Fibroblast of skin of back (primary cell): ENCODE measurements at places on chromosomes 3 and 15.

DNA sequence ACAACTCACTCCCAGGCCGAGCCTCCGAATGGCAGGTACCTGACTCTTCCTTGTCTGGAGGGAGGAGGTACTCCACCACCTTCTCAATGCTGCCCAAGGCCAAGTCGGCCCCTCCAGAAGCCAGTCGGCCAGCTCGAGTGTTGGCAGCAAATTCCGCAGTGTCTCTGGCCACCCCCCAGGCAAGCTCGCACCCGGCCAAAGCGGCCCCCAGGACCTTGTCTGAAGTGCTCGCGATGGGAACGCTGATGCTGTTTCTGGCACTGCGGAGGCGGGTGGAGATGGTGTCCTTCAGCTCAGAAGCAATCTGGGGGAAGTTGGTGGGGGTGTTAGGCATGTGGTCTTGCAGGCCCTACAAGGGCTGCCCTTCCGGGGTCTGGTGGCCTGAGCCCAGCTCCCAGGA is 9.2 kb downstream of the PLIN1 start:
- no peak for DNase-seq

GRCh38 chr15:67033012-67033411 is 32.4 kb upstream of the SMAD3 start:
- no peak for DNase-seq

DNA sequence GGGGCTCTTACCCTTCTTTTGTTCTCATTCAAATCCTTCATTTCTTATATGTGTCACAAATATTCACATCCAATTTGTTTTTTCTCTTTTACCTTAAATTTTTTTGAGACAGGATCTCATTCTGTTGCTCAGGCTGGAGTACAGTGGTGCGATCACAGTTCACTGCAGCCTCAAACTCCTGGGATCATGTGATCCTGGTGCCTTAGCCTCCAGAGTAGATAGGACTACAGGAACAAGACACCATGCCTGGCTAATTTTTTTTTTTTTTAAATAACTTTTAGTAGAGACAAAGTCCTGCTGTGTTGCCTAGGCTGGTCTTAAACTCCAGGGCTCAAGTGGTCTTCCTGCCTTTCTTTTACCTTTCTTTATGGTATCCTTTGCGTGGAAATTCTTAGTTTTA is 66.5 kb downstream of the POLR2M start:
- DNase-seq, result no peak

DNA sequence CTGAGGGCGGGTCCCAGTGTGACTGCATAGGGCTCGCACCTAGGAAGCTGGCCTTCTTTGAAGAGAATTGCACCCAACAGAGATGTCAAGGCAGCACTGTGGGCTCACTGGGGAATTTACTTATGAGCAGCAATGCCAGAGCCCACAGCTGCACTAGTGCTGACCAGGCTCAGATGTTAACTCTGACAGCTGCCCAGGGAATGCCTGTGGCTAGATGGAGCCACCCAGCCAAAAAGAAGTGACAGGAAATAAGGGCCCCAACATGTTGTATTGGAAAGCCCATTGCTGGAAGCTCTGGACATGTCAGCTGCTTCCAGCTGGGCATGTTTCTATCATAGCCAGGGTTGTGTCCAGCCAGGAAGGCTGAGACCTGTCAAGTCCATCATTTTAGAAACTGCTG is 90.9 kb upstream of the ZNF280D start:
- no peak for DNase-seq

DNA sequence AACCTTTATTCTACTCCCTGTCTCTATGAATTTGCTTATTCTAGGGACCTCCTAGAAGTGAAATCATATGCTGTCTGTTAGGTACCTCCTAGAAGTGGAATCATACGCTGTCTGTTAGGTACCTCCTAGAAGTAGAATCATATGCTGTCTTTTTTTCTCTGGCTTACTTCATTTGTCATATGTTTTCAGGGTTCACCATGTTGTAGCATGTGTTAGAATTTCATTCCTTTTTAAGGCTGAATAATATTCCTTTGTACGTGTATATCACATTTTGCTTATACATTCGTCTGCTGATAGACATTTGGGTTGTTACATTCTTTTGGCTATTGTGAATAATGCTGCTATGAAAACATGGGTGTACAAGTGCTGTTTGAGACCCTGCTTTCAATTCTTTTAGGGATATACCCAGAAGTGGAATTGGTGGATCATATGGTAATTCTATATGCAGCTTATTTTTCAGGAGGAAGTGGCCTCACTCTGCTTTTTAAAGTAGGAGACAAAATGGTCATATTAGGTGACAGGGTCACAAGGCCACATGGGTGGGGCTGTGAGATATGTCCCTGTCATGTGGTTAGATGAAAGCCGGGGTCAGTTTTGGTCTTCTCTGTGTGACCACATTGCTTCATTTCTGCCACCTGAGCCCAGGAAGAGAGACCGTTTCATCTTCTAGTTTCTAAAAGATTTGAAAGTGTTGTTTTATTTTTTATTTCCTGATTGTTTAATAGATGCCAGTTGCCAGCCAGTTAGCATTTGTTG is 76.7 kb downstream of the FLNB start:
- no peak for DNase-seq

DNA sequence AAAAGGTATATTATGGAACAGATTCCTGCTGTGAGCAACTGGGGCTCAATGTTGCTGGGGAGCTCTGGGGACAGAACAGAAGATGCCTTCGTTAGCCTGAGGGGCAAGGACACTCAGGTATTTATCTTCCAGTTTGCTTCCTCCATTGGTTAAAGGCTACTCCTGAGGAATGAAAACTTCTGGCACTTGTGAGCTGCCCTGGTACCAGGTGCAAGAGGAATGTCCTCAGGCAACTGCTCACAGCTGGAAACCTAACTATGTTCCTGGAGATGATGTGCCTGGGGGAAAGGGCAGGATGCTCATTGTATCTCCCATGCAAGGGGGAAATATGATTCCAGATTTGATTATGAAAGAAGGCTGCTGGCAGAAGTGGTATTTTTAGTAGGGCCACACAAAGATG is 54.0 kb upstream of the BBX start:
- no peak for DNase-seq

GRCh38 chr3:107429320-107430181 is 52.3 kb downstream of the CCDC54 start:
- DNase-seq, result peak; percentile 86

DNA sequence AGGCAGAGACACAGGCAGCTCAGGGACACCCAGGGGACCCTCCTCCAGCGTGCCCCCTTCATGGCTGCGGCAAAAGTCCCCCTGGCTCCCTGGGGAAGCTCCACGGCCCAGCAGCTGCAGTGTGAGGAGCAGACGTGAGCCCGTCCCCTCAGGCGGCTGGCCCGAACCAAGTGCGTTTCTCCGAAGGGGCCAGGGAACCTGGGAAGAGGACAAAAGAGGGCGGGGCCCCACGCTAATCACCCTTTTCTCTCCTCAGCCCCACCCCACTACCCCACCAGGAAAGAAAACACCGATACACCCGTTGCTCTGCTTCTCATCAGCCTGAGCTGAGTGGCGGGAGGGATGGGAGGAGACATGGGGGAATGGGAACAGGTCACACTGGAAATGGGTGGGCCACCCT is at the start of gene MUC4:
Gene MUC4 (minus strand): TSS at position 174 of the 400 bp plus-strand sequence. CDS start 112 bp downstream, at position 62.
- DNase-seq, result no peak

- peak; percentile 48 for DNase-seq
Observed at GRCh38 chr3:43153216-43154083, 47.6 kb upstream of the POMGNT2 start.

GRCh38 chr3:99418709-99419108 is 219.7 kb upstream of the COL8A1 start:
- DNase-seq, result no peak

- DNase-seq, result no peak
Observed at GRCh38 chr3:183802989-183803388, 22.4 kb downstream of the MAP6D1 start.

DNA sequence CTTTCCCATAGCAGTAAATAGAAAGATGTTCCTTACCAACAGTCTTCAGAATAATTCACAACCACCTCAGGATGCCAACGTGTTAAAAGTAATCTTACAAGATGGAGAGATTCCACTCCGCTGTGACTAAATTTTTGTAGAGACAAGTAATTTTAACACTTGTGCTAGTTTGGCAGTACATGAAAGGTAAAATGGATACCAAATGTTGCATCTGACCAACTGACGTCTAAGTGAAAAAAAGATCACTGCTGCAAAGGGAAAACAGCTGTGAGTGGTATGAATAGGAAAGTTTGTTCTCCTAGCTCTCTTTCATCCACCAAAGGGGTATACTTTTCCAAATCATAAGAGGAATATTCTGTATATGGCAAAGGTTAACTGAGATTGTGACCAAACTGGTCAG is 2.6 kb downstream of the SPG21 start:
- no peak for DNase-seq

GRCh38 chr3:149020196-149020838 is 29.0 kb downstream of the GYG1 start:
- peak; percentile 13 for DNase-seq

DNA sequence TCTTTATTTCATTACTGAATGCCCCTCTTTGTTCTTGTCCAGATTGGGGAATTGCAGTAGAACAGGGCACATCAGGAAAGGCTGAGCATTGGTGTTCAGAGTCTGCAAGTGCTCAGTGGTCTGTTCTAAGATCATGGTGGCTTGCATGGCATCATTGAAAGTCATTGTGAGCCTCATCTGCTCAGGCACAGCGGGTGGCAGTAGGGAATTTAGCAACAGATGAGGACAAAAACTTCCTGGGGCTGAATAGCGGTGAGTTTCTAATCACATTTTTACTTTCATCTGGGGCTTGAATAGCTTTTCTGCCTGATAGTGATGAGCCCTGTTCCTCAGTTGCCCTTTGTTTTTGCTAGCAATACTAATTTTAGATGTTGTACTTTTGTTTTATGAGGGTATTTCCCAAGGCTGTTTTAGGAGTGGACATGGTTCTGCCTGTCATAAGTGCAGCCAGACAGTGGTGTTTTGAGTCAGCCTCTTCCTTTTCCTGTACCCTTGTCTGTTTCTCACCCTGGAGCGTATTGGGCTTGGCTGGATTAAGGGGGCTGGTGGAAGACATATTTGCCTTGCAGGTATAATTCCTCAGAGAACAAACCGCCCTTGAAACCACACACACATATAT is 127.2 kb upstream of the IL12A start:
- no peak for DNase-seq

DNA sequence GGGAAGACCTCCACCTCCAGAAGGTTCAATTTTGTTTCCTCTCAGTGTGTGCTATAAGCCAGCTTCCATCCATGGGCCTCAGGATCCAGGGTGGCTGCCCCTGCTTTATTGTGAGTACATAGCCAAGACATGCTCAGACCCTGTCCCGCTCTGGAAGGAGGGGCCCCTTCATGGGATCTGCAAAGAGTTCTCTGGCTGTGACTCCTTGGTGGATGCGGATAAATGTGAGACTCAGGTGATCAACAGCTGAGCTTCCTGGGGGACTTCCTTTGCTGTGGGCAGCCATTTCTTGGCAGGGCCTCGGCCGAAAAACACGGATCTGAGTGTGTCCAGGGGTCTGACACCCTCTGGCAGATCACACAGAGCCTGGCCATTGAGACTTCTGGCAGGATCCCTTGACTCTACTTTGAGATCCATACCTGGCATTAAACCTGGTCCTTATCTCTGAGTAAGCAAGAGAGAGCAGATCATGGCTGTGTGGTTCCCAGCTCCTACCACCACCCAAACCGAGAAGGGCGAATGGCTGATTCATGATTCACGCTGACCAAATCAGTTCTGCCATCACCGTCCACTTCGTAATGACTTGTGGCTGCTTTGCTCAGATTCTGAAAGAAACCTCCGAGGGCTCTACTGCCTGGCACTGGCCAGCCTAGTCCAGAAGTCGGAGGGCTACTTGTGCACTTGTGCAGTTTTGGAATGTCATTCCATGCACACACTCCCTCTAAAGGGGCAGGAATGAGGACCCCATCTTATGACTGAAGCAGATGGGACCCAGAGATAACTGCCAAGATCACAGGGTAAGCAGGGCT is 68.1 kb downstream of the SENP2 start:
- DNase-seq, result no peak

GRCh38 chr15:74375303-74375693 is 7.9 kb upstream of the CYP11A1 start:
- DNase-seq, result peak; percentile 79

- no peak for DNase-seq
Observed at GRCh38 chr3:193902607-193903511, 233.1 kb upstream of the HES1 start.

DNA sequence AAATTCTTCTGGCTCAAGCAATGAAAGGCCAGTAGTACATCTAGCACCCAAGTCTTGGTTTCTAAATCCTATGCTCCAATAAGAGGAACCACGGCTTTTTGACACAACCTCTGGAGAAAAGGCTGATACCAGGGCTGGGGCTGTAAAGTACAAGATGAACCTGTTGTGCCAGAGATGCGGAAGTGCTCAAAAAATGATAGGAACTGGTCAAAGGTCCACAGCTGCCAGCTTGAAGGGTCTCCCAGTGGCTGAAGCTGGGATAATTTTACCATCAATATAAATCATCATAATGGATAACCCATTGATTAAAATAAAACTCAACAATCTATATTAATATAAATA is 558 bp upstream of the NCEH1 start:
- no peak for DNase-seq

DNA sequence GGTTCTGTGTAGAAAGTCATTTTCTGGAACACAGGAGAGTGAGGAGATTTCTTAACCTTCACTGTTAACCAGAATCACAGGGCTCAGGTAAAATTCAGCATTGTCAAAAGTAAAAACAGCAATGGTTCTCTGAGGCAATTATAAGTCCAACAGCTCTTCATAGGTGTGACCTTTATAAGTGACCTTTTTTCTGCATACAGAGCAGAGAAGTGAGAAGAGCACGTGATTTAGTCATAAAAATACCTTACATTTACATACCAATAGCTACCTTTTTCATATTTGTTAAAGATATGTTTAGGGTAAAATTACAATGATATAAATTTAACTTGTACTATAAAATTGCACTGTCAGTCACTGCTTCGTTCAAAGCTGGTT is 36.2 kb upstream of the ZKSCAN7 start:
- DNase-seq, result no peak

GRCh38 chr15:41659855-41660234 is 360 bp upstream of the MGA start:
- no peak for DNase-seq

GRCh38 chr15:29903785-29904464 is 81.7 kb upstream of the TJP1 start:
- DNase-seq, result no peak

DNA sequence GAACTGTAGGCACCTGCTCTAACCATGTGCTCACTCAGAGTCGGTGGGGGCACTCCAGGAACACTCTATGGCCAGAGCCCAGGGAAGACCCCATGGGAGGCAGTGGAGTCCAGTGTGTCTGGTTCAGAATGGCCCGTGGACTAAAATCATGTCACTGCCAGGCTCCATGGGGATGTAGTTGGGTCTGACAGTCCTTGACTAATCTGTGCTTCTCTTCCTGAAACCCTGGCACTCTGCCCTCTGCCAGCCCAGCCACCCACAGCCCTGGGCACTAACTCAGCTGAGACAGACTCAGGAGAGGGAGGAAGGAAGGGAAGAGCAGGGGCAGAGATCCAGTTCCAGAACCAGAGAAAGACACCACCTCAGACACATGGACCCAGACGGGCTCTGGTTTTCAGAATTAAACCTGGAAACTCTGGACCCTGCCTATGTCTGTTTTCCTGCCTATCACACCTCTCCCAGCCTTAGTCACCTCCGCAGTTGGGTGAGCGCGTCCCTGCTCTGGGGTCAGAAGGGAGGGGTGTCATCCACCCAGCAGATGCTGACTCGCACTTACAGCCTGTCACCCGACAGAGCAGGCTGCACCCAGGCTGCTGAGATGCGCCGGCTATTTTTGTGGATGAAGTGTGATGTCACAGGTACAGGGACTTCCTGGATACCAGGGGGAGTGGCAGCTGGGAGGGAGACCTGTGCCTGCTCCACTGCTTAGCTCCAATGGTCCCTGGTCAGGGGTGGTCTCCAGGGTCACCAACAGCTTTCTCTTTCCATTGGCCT is 56.8 kb upstream of the INSYN1 start:
- peak; percentile 55 for DNase-seq
